ENCODE measurements at places on chromosomes 6 and 20.
A peak's percentile ranks its signal among the peaks of the same experiment; 100 is the strongest.

DNA sequence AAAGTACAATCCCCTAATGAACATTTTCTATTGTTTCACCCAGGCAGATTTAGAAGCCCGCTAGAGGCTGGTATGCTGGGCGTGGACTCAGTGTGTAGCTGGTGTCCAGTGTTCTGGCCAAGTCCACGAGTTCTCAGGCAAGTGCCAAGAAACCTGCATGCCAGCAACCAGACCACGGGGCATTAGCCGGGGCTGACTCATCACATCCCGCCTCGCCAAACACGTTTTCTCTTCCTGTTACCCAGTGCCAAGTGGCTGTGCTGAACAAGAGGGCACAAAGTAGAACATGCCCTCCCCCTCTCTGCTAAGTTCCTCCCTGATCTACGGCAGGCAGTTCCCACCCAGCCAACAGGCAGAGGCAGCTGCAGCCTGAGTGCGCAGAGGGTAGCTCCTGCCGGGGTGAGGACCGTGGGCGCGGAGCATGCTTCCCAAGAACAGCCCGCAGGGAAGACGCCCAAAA is 29.6 kb downstream of the RAMACL start:
- peak; percentile 91 for DNase-seq

GRCh38 chr6:46645265-46645664 is 7.4 kb downstream of the CYP39A1 start:
- DNase-seq, result no peak

DNA sequence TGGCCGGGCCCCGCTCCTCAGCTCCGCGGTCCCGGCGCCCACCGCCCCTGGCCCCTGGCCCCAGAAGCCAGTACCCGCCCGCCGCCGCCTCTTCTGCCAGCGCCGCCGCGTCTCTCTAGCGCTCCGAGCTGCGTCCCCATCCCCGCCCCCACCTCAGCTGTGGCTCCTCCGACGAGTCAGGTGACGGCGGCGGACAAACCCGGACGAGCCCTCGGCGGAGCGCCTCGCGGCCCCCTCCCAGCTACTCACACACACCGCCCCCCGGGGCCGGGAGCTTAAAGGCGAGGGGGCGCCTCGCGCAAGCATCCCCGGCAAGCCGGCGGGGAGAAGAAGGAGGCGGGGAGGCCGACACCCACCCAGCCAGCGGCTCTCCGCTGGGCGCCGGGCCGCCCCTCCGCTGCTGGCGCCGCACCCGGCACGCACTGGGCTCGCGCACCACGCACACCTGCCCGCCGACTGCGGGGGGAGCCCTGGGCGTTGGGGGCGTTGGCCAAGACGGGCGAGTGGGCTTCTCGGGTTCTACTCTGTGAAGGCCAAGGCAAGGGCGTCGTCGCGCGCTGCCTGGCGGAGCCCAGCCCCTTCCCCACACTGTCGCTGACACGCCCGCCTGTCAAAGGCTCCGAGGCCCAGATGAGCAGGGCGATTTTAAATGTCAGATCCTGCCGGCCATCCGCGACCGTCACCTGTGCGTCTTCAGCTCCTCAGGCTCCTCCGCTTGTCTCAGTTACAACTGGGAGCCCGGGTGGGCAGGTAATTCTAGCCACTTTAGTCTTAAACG is at the start of gene SNAP91:
Gene SNAP91, minus strand, starts transcription at position 132 of the 778 bp plus-strand sequence. CDS start 1,174 bp downstream, outside the sequence.
- peak; percentile 75 for DNase-seq

- DNase-seq, result no peak
These were observed 24.0 kb downstream of the STK35 start for GRCh38 chr20:2125474-2126112.

DNA sequence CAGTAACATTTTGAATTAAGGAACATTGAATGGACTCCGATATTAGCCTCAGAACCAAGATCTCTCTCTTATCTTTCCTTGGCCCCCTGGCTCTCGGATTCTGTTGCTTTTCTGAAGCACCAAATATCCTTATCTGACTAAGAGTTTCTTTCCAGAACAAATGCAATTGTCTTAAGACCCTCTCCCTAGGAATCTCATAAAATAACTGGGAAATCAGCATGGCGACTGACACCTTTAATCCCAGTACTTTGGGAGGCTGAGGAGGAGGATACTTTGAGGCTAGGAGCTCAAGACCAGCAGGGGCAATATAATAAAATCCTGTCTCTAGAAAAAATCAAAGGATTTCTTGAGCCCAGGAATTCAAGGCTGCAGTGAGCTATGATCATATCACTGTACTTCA is 984.5 kb downstream of the HACE1 start:
- no peak for DNase-seq

GRCh38 chr20:1154691-1155090 is 30.1 kb downstream of the TMEM74B start:
- no peak for DNase-seq

GRCh38 chr20:37223053-37223452 is 38.6 kb downstream of the GHRH start:
- peak; percentile 29 for DNase-seq

DNA sequence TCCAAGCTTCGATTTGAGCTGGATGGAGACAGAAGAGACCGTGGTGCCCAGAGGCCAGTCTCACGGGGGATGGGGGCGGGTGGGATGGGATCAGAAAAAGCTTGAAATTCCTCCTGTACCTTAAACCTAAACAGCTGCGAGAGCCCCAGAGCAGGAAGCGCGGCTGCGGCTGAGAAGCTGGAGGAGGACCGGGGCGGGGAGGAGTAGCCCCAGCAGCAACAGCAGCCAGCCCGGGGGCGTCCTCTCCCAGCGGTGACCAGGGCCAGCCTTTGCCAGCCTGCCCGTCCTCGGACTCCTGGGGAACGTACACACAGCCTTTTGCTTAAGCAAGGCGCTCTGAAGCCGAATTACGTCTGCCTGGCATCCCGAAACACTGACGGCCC is 17.4 kb upstream of the PRDM13 start:
- DNase-seq, result no peak

GRCh38 chr20:36924167-36925045 is 27.1 kb downstream of the SAMHD1 start:
- no peak for DNase-seq

- peak; percentile 79 for DNase-seq
These were observed 164.9 kb upstream of the HEY2 start for GRCh38 chr6:125584468-125584939.

- no peak for DNase-seq
These were observed 2.0 kb downstream of the FNDC1 start for GRCh38 chr6:159170999-159171712.

DNA sequence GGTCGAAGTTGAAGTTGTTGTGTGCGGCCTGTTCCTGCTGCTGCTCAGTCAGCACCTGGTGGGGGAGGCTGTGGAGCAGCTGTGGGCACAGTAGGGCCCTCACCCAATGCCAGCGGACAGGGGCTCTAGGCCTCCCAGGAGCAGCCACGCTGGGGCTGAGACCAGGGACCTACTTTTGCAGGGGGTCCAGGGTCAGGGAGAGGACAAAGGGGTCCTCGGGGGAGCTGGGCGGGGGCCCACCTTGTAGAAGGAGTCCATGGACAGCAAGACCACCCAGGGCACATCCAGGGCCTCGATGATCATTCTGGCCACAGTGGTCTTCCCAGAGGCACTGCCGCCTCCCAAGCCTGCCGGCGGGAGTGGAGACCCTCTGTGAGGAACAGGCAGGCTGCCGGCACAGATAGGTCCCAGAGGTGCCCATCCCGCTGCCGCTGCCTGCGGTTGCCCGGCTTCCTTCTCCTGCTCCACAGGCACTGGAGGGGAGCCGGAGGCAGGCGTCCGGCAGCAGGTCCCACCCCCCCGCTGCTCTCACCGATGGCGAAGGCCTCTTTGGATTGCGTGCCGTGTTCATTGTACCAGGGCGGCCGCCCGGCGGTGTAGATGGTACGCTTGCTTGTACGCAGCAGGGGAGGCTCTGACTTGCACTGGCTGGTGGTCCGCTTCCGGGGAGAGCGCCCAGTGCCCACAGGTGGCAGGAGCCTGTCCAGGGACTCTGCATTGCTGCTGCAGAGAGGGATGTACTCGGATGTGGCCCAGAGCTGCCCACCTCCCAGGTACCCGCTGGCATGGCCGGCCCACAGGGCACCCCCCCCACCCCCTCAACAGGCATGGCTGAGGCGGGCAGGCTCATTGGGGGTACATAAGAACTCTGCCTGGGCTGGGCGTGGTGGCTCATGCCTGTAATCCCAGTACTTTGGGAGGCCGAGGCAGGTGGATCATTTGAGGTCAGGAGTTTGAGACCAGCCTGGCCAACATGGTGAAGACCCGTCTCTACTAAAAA is 10.0 kb downstream of the UCKL1 start:
- no peak for DNase-seq

GRCh38 chr6:158607411-158608170 is 37.0 kb downstream of the DYNLT1 start:
- DNase-seq, result no peak

DNA sequence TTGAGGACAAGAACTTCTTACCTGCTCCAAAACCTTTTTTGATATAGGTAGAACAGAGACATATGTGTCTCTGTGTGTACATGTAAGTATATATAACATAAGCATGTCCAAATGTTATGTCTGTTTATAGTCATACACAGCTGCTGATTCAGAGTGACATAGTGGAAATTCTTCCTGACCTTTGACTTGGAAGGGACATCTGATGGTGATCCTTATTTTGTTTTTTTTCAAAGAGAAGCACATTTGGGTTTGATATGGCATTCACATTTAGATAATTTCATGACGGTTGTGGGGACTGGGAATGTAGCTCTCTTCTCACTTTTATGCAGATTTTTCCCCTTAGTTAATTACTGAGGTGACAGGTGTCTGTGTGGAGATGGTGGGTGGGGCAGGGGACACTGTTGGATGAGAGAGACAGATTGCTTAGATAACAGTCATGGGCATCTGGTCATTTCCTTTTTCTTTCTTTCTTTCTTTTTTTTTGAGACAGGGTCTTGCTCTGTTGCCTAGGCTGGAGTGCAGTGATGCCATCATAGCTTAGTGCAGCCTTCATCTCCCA is 39.0 kb downstream of the FARS2 start:
- no peak for DNase-seq

DNA sequence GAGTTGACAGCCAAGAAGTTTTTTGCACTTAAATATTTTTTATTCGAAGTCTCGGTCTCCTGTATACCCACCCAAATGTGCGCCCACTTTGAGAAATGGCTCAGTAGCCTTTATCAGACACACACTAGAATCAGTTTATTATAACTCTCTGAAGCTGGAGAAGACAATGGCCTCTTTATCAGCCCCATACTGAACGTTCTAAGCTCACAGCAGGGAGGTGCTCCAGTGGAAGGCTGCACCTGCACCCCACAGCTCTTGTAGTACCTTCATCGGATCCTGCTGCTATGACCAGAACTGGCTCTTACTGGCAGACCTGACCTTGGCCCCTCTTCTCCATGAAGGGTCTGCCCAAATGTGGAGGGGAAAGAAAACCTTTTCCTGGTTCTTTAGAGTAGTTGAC is 165.0 kb upstream of the SCGN start:
- no peak for DNase-seq

All from midbrain (tissue), 1 donor.